Muscle of back (tissue), 13 donors: ENCODE measurements at places on chromosomes 7 and 10.

- DNase-seq: no peak
Observed at GRCh38 chr7:34083440-34083839, 178.1 kb downstream of the BMPER start.

DNA sequence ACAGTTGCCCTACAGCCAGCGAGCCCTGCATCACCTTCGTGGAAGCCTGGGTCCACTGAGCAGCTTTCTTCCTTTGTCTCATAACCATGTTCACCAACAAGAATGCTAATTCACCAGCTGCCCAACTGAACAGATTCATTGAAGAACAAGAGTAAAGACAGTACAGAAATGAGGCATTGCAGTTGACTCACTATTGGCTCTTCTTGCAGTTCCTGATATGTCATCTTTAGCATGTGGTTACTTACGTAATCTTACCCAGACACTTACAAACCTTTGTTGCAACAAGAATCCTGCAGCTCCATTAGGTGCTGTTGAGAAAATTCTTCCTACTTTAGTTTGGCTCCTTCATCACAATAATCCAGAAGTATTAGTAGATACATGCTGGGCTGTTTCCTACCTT lies 174.0 kb upstream of the TPK1 start:
- DNase-seq: no peak

DNA sequence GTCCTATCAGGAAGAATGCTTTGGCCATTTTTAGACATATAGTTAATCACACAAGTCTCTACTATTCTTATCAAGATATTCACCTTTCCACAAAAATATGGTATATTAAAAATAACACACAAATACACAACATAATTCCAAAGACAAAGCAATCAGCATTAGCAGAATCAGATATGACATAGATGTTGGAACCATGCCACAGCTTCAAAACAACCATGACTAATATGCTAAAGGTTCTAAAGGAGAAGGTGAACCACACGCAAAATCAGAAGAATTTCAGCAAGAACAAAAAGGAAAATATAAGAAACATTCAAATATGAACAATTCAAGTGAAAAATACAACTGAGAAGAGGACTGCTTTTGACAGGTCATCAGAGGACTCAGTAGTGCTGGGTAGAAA lies 670.2 kb upstream of the SORCS1 start:
- no peak for DNase-seq

DNA sequence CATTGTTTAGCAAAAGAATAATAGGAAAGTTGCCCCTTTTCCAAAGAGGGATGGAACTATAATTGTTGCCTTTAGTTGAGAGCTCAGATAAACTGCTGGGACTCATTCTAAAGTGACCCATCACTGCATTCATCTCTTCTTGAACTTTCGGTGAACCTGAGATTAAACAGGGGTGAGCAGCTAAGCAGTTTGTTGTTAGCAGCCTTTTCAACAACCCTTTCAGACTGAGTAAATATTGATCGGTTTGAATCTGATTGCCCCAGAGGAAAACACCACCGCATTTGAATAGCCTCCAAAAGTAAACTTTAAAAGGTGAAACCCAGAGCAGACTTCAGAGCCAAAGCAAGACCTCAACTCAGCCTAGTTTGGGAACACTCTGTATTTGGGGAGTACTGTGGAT lies 4.7 kb downstream of the HOXA1 start:
- DNase-seq: no peak

GRCh38 chr7:44224080-44224973 lies 23.5 kb downstream of the YKT6 start:
- no peak for DNase-seq

DNA sequence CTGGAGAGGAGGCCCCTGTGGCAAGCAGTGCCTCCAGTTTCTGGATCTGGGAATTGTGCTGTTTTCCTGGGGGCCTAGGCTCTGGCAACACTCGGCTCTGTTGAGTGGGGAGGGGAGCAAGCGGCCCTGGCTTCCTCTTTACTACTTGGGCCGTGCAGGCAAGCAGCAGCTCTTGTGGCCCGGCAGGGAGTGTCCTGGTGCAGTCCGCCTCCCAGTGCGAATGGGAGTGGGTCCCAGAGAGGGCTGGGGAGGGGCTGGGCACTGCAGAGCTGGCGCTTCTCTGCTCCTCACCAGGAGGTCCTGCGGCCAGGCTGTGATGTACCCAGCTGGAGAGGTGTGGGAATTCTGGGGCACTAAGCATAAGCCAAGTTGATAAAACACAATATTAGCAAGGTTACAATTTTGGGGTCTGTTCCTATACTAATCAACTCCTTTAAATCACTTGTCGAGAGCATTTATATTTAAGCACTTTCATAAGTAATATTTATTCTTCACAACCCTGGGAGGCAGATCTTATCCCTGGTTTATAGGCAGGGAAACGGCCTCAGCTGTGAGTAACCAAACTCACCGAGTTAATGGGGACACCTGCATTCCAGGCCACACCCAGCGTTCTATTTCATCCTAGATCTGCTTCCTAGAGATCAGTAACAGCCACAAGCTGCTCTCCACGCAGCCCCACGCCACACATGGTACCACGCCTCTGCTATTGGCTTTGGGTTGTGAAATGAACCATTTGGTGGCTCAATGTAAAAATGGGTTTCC lies 183.4 kb upstream of the PLXNA4 start:
- DNase-seq: no peak

- no peak for DNase-seq
Observed at GRCh38 chr10:23186697-23187096, 5.4 kb upstream of the PTF1A start.

DNA sequence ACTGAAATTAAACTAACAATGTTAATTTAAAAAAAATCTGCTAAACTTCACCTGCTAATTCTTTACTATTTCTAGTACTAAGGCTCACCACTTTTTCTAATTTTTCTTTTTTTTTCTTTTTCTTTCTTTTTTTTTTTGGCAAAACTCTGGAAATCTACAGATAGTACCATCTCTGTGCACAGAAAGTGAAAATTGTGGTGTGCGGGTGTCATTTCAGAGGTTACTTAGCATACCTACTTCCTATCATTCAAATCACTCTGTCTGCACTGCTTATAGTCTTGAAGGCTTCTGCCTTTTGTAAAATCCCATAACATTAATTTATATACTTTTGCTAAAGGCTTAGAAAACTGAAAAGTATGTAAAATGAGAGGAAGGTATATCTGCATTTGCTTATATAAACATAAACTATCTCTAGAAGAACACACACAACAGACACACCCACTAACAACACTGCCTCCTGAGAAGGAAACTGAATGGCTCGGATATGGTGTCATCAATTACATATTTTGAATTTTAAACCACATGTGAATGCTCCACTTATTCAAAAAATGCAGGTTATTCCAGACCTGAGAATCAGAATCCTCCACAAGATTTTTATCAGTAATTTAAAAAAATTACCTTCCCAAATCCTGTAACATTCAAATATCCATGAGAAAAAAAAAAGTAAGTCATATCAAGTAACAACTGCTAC lies 229.5 kb downstream of the PARD3 start:
- DNase-seq: no peak

- no peak for DNase-seq
Observed at GRCh38 chr7:10708447-10708846, 265.2 kb upstream of the PHF14 start.

DNA sequence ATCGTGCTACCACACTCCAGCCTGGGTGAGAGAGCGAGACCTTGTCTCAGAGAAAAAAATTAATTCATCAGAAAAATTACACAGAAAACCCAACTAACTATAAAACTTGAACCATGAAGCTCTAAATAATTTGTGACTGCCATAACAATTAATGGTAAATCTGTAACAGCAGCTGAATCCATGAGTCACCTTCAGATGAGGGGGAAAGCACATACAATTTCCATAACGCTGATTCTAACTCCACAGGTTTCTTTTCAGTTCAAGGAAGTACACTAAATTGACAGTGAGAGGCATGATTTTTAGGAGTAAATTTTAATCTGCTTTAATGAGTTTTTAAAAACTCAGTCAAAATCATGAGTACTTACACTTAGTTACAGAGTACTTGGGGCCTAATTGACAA lies 120.1 kb upstream of the NOBOX start:
- DNase-seq: no peak

GRCh38 chr7:121739465-121739864 lies 133.5 kb upstream of the PTPRZ1 start:
- no peak for DNase-seq

- DNase-seq: no peak
Observed at GRCh38 chr10:119348516-119349240, 141.3 kb downstream of the GRK5 start.

DNA sequence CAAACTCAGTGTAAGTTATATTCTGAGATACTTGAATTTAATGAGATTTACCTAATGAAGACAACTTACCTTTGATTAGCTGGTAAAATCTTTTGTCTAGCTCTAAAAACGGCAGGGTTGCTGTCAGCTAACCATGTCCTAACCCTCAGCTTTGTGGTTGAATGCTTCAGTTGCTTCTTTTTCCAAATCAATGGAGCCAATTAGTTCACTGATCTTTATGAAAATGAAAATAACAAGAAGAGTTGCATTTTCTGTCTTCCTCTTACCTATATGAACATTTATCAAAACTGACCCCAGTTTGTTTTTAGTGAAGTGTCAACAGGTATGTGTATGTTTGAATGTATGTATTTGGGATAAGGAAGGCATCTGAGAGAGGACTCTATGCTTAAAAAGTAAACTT lies 253.1 kb upstream of the MTPN start:
- no peak for DNase-seq

DNA sequence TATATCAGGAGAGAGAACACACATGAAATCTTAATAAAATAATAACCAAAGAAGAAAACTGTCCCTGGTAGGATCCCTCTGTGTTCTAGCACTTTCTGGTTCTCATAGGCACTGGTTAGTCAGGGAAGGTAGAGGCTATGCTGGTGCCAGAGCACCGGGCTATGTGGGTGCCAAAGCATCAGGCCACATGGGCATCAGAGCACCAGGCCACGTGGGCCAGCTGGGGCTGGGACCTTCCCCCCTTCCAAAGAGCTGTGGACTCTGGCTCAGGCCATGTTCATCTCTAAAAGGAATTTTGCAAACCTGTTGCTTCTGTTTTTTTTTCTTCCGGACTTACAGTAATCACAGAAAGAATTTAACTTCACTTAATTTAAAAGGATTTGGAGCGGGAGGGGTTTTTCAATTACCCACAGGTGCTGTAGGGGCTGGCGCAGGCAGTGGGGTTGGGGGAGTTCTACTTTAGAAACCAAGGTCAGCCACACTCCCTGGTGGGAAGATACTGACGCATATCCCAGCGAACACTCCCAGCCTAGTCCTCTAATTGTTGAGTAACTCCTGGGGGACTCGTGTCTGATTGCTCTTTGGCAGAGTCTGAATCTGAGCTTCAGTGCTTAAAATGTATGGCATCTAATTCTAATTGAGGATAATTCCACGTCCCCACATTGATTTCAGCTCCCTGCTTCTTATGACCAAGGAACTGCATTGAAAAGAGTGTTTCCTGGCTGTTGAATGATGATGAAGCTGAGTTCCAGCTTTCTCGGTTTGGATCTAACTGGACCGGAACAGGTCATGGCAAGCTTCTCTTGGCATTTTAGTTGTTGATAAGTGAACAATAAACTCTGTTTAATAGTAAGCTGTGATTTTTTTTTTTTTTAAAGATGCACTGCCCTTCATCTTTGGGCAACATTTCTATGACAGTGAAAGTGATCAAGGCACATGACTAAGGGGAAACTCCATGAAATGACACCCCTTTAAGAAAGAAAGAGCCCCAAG lies 110.7 kb upstream of the FZD8 start:
- DNase-seq: peak; percentile 36

GRCh38 chr10:77554996-77555397 lies 82.6 kb downstream of the KCNMA1 start:
- no peak for DNase-seq

GRCh38 chr7:29471444-29472138 lies 92.0 kb upstream of the PRR15 start:
- DNase-seq: no peak

DNA sequence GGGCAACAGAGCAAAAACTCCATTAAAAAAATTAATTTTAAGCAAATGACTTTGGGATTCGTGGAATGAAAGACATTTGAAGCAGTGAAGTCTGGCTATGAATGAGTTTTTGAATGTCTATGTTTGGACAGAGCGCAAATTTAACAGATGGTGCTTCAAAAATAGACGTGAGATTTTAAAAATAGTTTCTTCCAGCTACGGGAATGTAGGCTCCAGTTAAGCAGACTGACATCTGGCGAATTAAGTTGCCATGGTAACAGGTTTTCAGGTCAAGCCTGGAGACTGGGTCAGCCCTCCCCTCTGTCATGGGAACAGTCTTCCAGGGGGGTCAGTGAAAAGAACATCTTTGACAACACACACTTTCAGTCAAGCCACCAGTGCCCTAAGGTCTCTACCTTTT lies 62.0 kb downstream of the MYOF start:
- DNase-seq: peak; percentile 92

GRCh38 chr7:35605760-35606159 lies 89.2 kb downstream of the HERPUD2 start:
- DNase-seq: no peak

DNA sequence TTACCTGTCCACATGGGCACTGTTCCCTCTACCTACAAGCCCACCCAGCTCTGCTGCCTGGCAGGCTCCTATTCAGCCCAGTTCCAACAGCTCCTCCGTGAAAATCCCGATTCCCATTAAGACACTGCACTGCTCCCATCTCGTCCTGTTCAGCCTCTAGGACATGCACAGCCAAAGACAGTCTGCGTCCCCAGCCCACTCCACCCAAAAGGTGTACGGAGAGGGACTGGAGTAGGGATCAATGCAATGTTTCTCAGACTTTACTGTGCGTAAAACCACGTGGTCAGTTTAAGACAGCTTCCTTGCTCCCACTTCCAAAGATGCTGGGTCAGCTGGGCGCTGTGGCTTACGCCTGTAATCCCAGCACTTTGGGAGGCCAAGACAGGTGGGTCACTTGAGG lies 19.9 kb downstream of the FGFR2 start:
- no peak for DNase-seq

DNA sequence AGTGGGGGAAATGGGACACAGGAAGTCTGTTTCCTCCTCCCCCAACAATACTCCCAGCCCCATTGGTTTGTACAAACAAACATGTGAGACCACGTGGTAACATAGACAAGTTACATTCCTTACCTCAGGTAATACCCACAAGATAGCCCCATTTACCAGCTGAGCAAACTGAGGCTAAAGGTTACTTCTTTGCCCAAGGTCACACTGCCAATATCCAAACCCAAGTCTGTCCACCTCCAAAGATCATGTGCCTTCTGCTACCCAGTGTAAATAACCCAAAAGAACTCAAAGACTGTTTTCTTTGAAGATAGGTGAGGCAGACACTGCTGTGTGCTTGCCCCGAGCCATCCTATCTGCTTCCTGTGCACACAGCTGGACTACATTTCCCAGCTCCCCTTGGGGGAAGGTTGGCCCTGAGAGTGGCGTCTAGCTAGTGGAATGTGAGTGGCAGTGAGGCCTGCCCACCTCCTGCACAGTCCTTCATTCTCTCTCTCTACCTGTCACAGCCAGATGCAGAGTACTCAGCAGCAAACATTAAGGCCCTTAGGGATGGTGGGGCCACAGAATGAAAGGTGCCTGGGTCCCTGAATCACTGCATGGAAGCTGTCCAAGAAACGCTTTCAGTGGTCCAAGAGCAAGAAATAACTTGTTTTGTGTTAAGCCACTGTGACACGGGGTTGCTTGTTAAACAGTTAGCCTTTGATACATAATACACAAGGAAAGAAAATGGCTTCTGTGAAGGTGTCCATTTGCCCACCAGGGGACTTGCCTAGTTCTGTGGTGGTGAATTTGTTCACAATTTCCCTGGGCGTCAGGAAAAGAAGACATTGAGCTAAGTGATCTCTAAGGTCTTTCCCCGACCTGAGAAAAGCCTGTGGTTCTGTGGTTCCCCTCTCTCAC lies 257.7 kb upstream of the NFE2L3 start:
- no peak for DNase-seq

GRCh38 chr10:50216894-50217293 lies 34.4 kb downstream of the ASAH2 start:
- DNase-seq: peak; percentile 20
